ENCODE measurements at places on chromosomes 6 and 20. TPM values are rescaled to one million over a fixed set of nuclear protein-coding genes. Genes with fewer than 3 reads are reported as not detected.

- no peak overlapping the region for H3K4me3 ChIP-seq
- peaks cover 23% of the 10 kb centered on the region for H3K27me3 ChIP-seq
- H3K4me1 ChIP-seq = peaks cover 13% of the 10 kb centered on the region
- H3K36me3 ChIP-seq = no peaks in the 10 kb centered on the region
- H3K27ac ChIP-seq = no peak overlapping the region
These were observed 1.1 kb upstream of the DCBLD1 start for GRCh38 chr6:117481278-117481925.

DNA sequence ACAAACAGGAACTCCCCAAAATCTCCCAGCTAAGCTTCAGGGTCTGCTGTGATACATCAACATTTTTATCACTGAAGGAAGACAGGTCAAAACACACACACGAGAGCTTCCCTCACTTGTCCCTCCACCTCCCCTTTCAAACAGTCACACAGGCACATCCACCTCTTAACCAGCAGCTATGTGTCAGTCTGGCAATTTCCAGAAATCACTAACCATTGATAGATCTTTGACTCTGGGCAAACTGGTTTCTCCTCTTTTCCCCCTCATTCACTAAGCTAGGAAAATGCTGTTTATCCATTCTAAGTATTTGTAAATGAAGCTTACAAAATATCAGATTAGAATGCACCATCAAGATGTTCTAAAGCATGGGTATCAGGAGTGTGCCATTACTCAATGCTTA lies 87.8 kb downstream of the DCDC2 start:
- H3K36me3 ChIP-seq = no peaks in the 10 kb centered on the region
- no peaks in the 10 kb centered on the region for H3K27me3 ChIP-seq
- no peak for DNase-seq
- H3K4me1 ChIP-seq = no peaks in the 10 kb centered on the region
- no peak overlapping the region for H3K4me3 ChIP-seq
- no peak overlapping the region for H3K27ac ChIP-seq

DNA sequence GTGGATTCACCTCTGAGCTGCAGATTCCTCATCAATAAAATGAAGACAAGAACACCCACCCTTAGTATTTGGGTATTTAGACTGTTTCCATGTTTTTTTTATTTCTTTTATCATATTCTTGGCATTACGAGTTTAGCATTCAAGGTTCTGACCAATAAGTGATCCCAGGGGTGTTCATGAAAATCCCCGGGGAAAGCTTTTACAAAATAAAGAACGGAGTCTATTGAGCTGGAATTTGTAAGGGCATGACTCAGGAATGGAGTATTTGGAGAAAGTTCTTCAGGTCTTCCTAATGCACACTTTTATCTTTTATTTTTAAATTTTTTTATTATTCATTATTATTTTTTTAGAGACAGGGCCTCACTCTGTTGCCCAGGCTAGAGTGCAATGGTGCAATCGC lies 19.4 kb upstream of the TOX2 start:
- H3K4me1 ChIP-seq = peaks cover 15% of the 10 kb centered on the region
- no peaks in the 10 kb centered on the region for H3K36me3 ChIP-seq
- no peaks in the 10 kb centered on the region for H3K27me3 ChIP-seq
- no peak overlapping the region for H3K27ac ChIP-seq

- H3K36me3 ChIP-seq = no peaks in the 10 kb centered on the region
- no peak for DNase-seq
These were observed 38.3 kb downstream of the HECA start for GRCh38 chr6:139173172-139173571.

- no peaks in the 10 kb centered on the region for H3K4me1 ChIP-seq
- H3K4me3 ChIP-seq = no peak overlapping the region
- H3K36me3 ChIP-seq = no peaks in the 10 kb centered on the region
- no peak for DNase-seq
- no peaks in the 10 kb centered on the region for H3K27me3 ChIP-seq
These were observed 175.3 kb upstream of the CST7 start for GRCh38 chr20:24773751-24774201.

- H3K27ac ChIP-seq = no peak overlapping the region
- no peaks in the 10 kb centered on the region for H3K4me1 ChIP-seq
- DNase-seq = no peak
- H3K4me3 ChIP-seq = no peak overlapping the region
These were observed 110.3 kb upstream of the EYA4 start for GRCh38 chr6:133130863-133131262.

DNA sequence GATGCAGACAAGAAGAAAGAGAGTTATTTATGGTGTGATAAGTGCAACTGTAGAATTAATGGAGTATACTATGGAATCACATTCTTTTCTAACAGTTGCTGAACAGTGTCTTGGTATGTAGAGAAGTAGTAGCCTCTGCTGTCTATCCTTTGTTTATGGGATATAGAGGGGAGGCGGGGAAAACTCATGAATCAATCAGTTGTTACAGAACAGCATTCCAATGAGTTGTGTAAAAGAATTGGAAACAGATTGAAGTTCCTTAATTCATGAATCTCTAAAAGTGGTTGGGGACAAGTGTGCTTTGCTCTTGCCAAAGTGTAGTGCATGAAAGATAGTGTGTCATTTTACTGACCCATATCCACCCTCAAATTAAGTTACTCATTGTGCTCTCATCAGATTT lies 77.7 kb downstream of the FLRT3 start:
- no peak for DNase-seq
- no peak overlapping the region for H3K4me3 ChIP-seq
- H3K27ac ChIP-seq = no peak overlapping the region
- H3K4me1 ChIP-seq = no peaks in the 10 kb centered on the region
- no peaks in the 10 kb centered on the region for H3K36me3 ChIP-seq

The FAM217A gene
- not detected for polyA plus RNA-seq

The PRDM1 gene
- polyA plus RNA-seq = 0.21 TPM

DNA sequence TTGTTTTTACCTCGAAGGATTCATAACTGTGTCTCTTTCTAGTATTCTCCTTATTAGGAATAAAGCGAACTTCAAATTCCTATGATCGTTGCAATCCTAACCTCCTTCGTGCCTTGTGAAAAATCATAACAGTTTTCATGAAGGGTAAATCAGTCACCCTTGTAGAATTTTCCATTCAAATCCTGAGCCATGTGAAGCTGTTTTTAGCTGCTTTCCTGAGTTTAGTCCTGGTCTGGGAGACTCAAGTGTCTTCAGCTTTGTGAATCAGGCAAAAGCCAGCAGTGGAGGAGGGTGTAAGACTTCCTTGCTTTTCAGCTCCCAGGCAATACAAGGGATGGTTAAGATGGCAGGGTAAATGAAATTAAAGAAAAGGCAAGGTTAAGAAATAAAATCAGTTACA lies 24.3 kb downstream of the GCNT2 start:
- no peak for DNase-seq
- H3K36me3 ChIP-seq = no peaks in the 10 kb centered on the region
- H3K4me1 ChIP-seq = peaks cover 4% of the 10 kb centered on the region
- no peak overlapping the region for H3K4me3 ChIP-seq

DNA sequence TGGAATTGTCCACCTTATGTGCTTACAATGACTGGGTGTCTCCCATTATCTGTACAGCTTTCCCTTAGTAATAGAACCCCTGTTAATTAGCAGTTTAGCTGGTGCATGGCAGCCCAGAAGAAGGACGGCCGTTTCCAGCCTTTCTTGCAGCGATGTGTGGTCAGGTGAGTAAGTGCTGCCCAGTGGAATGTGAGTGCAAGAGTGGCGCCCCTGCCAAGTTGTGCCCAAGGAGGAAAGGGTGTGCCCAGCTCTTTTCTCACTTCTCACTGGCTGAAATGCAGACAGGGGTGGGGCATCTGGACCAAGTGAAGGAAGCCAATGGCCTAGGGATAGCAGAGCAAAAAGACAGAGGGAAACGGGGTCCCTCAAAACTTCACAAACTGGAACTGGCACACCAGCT lies 296.8 kb downstream of the PREX1 start:
- no peaks in the 10 kb centered on the region for H3K4me1 ChIP-seq
- H3K27me3 ChIP-seq = no peaks in the 10 kb centered on the region
- no peak overlapping the region for H3K4me3 ChIP-seq
- no peak for DNase-seq

GRCh38 chr20:62795023-62795761 lies 1.1 kb upstream of the MRGBP start:
- peaks cover 8% of the 10 kb centered on the region for H3K4me1 ChIP-seq
- peak overlapping the region; percentile 44 for H3K4me3 ChIP-seq
- H3K27ac ChIP-seq = no peak overlapping the region
- no peak for DNase-seq
- no peaks in the 10 kb centered on the region for H3K27me3 ChIP-seq

The BHLHE23 gene
- polyA plus RNA-seq = not detected

- H3K4me1 ChIP-seq = no peaks in the 10 kb centered on the region
- H3K27me3 ChIP-seq = no peaks in the 10 kb centered on the region
- DNase-seq = no peak
- H3K36me3 ChIP-seq = no peaks in the 10 kb centered on the region
- no peak overlapping the region for H3K27ac ChIP-seq
These were observed 13.1 kb downstream of the OR5V1 start for GRCh38 chr6:29355603-29356002.

DNA sequence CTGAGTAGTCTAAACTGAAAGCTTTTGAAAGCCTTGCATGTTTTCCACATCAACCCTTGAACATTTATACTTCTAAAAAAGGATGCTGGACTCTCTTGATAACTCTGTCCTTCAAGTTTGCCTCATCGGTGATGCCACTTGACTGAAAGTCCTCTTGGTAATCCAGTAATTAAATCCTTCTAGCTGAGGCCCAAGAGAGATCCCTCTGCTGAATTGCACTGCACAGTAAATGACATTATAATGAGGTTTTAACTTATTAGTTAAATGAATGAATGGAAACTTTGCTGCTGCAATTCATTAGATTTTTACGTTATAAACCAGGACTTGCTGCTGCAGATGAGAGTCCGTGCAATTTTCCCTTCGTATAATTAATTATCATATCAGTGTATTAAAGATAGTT lies 363.9 kb upstream of the FLRT3 start:
- H3K36me3 ChIP-seq = no peaks in the 10 kb centered on the region
- H3K27ac ChIP-seq = no peak overlapping the region
- no peaks in the 10 kb centered on the region for H3K4me1 ChIP-seq
- DNase-seq = no peak
- no peak overlapping the region for H3K4me3 ChIP-seq
- no peaks in the 10 kb centered on the region for H3K27me3 ChIP-seq

The CST5 gene
- not detected for polyA plus RNA-seq

The MDFI gene
- polyA plus RNA-seq = 78.9 TPM

The VNN1 gene
- polyA plus RNA-seq = not detected

The C20orf204 gene
- polyA plus RNA-seq = 0.96 TPM

DNA sequence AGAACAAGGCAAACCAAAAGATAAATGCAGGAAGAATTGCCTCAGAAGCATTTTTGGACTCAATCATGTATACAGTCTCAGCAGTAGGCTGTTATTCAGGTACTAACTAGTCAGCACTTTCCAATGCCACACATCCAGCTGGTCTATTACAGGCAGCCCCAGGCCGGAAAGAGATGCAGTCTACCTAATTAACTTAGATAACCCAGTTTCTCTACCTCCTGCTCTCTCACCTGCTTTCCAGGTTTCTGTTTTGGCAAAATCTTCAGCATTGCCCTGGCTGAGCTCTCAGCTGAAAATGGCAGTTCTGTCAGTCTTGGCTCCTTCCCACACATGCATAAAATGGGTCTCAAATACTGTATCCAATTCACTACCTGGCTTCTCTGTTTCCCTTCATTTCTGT lies 101.3 kb upstream of the UFL1 start:
- H3K4me1 ChIP-seq = no peaks in the 10 kb centered on the region
- no peaks in the 10 kb centered on the region for H3K27me3 ChIP-seq

GRCh38 chr6:135257631-135258405 lies 76.7 kb downstream of the MYB start:
- no peak overlapping the region for H3K4me3 ChIP-seq
- no peaks in the 10 kb centered on the region for H3K27me3 ChIP-seq
- H3K36me3 ChIP-seq = no peaks in the 10 kb centered on the region
- H3K4me1 ChIP-seq = peaks cover 2% of the 10 kb centered on the region

DNA sequence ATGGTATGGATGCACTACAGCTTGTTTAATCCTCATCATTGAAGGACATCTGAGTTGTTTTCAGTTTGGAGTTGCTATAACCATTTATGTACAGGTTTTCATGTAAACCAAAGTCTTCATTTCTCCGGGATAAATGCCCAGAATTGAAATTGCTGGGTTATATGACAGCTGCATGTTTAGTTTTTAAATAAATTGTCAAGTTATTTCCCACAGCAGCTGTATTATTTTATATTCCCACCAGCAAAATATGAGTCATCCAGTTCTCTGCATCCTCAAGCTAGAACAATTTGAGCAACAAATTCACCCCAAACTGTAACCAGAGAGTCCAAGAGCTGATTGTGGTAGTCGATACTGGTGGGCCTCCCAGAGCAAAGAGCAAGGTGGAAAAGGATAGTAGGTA lies 161.0 kb upstream of the PRND start:
- no peaks in the 10 kb centered on the region for H3K4me1 ChIP-seq
- no peak for DNase-seq
- H3K27ac ChIP-seq = no peak overlapping the region
- H3K4me3 ChIP-seq = no peak overlapping the region

DNA sequence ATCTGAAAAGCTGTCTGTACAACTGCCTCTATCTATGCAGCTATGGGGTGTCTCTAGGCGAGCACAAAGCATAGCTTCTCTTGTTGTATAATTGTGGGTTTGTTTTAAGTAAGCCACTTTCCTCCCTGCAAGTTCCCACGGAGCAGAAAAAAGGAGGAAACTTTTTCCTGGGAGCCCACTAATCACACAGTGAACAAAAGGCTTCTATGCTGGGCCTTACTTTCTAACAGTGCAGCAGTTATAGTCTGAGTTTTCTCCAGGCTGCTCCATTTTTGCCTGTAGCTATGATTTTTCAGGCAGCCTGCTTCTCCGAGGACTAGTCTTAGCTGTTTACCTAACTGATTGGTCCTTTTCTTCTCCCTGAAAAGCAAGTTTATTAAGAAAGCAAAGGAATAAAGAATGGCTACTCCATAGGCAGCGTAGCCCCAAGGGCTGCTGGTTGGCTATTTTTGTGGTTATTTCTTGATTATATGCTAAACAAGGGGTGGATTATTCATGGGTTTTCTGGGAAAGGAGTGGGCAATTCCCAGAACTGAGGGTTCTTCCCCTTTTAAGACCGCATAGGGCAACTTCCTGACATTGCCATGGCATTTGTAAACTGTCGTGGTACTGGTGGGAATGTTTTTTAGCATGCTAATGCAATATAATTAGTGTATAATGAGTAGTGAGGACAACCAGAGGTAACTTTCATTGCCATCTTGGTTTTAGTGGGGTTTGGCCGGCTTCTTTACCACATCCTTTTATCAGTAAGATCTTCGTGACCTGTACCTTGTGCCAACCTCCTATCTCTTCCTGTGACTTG lies 84.3 kb downstream of the OPRM1 start:
- no peak overlapping the region for H3K4me3 ChIP-seq
- H3K27ac ChIP-seq = no peak overlapping the region
- H3K4me1 ChIP-seq = no peaks in the 10 kb centered on the region
- no peak for DNase-seq

- no peak overlapping the region for H3K27ac ChIP-seq
- H3K4me1 ChIP-seq = no peaks in the 10 kb centered on the region
- no peak overlapping the region for H3K4me3 ChIP-seq
- no peak for DNase-seq
These were observed 27.2 kb upstream of the SYNJ2 start for GRCh38 chr6:157954150-157955117.

Measured in H1 (cell line).